ENCODE measurements at places on chromosomes 1 and 21.
A peak's percentile ranks its signal among the peaks of the same experiment; 100 is the strongest.

- DNase-seq, result no peak
Measured at GRCh38 chr1:185632659-185633423, 101.3 kb upstream of the HMCN1 start.

- DNase-seq, result no peak
Measured at GRCh38 chr1:157288996-157289395, 150.8 kb upstream of the ETV3 start.

GRCh38 chr1:226095286-226095685 is 32.8 kb downstream of the H3-3A start:
- DNase-seq, result no peak

DNA sequence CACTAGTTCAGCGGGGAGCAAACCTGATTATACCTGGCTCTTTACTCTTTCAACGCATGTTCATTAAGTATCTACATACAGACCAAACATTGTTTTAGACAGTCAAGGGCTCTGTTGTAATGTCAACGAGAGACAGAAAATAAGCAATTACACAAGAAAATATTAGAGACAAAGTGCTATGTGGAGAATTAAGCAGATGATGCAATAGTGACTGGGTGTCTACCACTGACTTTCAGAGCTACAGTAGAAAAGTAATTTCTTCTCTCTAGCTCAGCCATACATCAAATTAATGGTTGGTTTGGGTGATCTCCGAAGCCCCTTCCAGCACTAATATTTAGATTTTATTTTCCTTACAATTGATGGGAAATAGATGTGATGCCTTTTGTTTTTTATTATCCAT is 23.3 kb downstream of the FYB2 start:
- no peak for DNase-seq

DNA sequence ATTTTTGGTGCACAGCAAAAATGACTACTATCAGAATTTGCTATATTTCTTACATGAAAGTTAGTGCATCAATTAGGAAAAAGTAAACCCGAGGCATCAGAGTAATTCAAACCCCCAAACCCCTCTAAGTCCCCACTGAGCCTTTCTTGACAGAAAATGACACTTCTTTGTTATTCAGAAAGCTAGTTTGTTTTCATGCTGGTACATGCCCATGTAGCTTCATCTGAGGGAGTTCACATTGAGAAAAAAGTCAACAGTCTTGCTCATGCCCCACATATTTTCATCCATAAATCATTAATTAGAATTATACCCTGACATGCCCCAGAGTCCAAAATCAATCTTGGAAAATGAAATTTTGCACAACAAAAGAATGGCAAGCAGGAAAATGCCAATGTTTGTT is 39.9 kb upstream of the PDC start:
- DNase-seq, result peak; percentile 8

DNA sequence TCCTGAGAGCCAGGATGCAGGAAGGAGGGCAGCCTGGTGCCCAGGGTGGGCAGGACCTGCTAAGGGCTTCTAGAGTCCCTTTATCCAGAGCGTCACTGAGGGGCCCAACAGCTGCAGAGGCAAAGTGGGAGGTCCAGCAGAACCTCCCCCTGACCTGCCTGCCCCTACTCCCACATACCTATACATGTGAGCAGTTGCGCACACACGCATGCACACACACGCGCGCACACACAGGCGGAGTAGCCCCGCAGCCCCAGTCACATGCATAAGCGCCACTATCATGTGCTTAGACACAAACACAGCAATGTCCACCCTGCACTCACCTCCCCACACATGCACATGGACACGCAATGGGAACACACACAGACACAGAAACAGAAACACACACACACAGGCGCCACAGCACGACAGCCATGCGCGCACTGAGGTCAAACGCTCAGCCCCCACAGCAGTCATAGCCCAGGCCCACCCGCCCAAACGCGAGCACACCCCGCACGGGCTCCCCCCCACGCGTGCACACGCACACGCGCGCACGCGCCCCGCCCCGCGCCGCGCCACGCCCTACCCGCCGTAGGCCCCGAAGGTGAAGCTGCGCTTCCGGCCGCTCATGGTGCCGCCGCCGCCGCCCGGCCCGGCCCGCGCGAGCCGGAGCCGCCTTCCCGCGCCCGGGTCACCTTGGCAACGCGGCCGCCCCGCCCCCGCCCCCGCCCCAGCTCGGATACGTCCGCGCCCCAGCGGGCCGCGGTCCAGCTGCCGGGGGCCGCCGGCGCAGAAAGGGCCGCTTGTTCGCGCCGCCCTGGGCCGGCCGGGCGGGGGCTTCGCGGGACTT is 17.7 kb downstream of the RAP1GAP start:
- DNase-seq, result no peak

DNA sequence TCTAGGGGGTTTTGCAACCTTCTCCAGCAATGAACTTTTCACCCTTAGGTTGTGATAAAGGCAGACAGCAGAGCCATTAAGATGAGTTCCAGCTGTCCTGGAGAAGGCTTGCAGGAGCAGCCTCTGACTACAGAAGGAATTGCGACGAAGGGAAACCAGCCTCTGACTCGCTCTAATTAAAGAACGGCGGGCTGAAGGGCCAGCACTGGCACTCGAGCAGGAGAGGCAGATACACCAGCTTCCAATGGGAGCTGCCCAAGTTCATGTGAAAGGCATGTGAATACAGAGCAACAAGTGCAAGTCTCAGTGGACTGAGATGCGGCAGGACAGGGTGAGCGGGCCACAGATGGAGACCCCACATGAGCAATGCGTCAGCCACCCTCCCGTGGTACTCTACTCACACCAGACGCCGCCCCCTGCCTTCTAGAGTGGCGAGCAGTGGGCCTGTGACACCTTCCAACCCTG is 15.7 kb downstream of the RCC2 start:
- DNase-seq, result no peak

Data from ELF-1 (cell line).